Iris pigment epithelial cell (primary cell): ENCODE measurements at places on chromosomes 4 and X.

DNA sequence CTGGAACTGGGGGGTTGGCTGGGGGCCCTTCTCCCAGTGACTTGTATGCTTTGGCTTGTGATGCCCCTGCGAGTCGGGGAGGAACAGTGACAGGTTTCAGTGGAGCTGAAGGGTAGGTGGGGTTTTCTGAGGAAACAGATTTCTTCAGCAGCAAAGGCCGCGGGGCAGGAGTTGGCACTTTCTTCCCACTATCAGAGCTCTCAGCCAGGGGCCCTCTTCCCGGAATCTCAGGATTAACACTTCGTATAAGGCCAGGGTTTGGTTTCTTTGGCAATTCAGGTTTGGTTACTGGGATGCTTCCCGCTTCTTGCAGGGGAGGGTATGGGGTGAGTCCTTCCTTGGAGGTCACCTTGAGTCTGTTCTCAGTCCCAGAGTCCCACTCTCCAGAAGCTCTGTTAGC lies 75.4 kb downstream of the RPS3A start:
- no peak for DNase-seq

DNA sequence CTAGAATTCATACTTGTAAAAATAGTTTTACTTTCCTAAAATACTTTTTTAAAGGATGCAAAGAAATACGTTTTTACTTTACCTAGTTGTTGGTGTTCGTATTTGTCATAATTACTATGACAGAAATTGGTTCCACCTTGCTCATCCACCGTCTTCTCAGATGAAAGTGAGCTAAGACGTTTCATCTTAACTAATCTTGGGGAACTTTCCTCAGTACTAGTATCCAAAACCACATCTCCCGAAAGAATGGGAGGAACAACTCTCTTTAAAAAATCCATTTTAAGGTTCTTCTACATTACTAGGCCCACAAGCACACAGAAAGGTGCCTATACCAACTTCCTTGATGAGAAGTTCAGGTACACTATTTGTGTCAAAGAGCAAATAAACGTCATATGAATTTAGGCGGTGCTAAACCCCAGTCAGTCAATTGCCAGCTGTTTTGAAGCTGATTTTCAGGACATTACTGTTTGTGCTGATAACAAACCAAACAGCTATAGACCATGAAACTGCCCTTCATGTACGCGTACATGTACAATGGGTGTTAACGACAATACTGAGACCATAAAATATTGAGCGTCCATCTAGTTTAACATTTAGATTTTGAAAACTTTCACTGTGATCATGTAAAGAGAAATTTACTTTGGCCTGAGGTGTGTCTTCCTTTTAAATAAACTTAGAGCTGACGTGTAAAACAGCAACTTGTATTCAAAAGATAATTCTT lies 99.1 kb downstream of the FRYL start:
- no peak for DNase-seq

DNA sequence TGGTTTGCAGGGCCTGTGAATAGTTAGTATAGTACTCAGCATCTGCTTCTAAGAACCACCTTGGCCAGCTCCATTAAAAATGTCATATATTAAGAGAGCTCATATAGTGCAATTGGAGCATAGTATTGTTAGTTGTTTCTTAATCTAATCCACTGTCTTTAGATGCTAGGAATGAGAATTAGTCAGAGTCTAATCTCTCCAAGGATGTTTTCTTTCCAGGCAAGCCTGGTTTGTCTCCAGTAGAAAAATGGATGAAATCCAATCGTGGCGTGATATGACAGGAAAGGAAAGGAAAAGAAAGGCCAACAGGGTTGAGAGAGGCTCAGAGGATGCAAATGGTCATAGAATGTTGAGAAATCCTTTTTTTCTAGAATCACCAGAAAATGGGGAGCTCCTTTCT lies 15.0 kb upstream of the TMEM164 start:
- no peak for DNase-seq

GRCh38 chr4:157576671-157577217 lies 356.2 kb downstream of the GRIA2 start:
- no peak for DNase-seq

DNA sequence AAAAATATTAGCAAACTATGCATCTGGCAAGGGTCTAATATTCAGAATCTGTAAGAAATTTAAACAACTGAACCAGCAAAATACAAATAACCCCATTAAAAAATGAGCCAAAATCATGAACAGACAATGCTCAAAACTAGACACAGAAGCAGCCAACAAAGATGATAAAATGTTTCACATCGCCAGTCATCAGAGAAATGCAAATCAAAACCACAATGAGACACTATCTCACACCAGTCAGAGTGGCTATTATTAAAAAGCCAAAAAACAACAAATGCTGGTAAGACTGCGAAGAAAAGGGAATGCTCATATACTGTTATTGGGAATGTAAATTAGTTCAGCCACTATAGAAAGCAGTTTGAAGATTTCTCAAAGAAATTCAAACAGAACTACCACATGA lies 201.3 kb upstream of the CPEB2 start:
- DNase-seq = no peak

GRCh38 chrX:136694431-136695087 lies 46.6 kb downstream of the CD40LG start:
- peak; percentile 62 for DNase-seq

DNA sequence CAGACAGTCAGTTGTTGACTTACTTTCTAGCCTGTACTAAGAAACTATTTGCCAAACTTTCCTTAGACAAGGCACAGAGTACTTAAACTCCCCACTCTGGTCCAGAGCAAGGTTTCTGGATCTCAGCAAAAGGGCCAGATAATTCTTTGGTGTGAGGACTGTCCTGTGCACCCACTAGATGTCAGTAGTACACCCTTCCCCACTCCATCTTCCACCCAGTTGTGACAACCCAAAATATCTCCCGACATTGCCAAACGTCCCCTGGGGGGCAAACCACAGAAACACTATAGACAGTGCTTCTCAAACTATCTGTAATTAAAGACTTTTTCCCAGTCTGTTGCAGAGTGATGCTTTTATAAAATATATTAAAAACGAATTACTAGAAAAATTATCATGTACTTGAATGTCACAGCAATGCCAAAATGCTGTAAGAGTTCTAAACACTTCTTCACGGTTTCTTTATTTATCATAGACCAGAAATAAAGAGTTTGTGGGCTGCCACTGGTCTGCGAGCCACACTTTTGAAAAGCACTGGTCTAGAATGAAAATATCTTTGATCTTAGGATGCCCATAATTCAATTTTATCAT lies 203.5 kb downstream of the PRDM5 start:
- DNase-seq = peak; percentile 55

GRCh38 chr4:182507805-182508204 lies 264.6 kb downstream of the TENM3 start:
- no peak for DNase-seq

- DNase-seq = peak; percentile 74
Observed at GRCh38 chrX:21798677-21799219, 40.7 kb upstream of the MBTPS2 start.

DNA sequence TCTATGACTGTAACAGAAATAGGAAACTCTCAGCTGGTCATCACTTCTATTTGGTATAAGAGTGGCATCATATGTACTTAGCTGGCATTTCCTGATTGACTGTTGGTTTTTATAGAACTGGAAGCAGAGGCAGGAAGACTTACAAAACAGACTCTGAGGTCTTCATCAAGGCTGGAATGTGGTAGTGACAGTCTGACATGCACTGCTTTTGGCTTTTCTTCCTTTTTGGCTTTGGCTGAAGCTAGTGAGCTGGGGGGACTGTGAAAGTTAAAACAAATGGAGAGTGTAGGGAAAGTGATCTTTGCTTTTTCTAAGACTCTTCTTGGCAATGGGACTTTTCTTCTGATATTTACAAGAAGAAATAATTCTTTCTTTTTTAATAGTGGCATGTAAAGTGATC lies 121.1 kb upstream of the SLC4A4 start:
- DNase-seq = no peak

GRCh38 chrX:13780868-13781427 lies 35.9 kb downstream of the GPM6B start:
- DNase-seq = no peak

- DNase-seq = peak; percentile 1
Observed at GRCh38 chr4:62135565-62136156, 935.5 kb downstream of the ADGRL3 start.

GRCh38 chrX:148530464-148531077 lies 30.2 kb downstream of the AFF2 start:
- DNase-seq = peak; percentile 17

DNA sequence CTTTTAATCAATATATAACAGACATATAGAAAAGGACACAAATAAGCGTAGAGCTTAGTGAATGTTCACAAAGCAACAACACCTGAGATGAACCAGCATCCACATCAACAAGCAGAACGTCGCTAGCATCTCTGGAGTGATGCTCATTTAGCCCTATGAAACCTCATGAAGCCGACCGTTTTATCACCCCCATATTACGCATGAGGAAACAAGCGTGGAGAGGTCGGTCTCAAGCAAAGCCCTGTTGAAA lies 524 bp upstream of the RPS3A start:
- no peak for DNase-seq

DNA sequence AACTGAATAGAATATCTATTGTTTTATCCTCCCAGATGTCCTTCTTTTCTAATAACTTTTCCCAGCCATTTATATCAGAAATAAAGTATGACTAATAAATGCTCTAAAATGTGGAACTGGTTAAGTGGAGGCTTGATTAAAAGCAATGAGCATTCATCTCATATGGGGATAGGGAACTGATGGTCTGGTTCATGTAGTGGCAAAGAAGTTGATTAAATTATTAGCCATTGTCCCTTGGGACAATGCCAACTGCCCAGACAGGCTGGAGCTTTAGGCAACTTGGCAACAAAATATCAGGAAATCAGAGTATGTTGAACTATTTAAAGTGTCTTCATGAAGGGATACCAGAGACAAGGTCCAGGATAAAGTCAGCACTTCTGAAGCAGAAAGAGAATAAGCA lies 24.2 kb downstream of the TRO start:
- no peak for DNase-seq
